ENCODE measurements at places on chromosomes 1 and 21. TPM values are rescaled to one million over a fixed set of nuclear protein-coding genes. Genes with fewer than 3 reads are reported as not detected.

The WDR64 gene
- not detected for total RNA-seq

The SIM2 gene
- not detected for total RNA-seq

The POMGNT1 gene
- 122 TPM for total RNA-seq

The A3GALT2 gene
- not detected for total RNA-seq

The FCN3 gene
- 13.2 TPM for total RNA-seq

The OLFML2B gene
- total RNA-seq, result 79.7 TPM

The AQP10 gene
- not detected for total RNA-seq

The RBP7 gene
- 119 TPM for total RNA-seq

The PLPP3 gene
- total RNA-seq, result 87.7 TPM

The PADI2 gene
- total RNA-seq, result 0.21 TPM

The CYYR1 gene
- total RNA-seq, result 29.6 TPM

The KIAA1614 gene
- total RNA-seq, result 21.9 TPM

The ACTL8 gene
- not detected for total RNA-seq

The S100A7A gene
- total RNA-seq, result not detected

The CHRM3 gene
- total RNA-seq, result 0.85 TPM

The UBE2J2 gene
- total RNA-seq, result 25.2 TPM

The HES5 gene
- total RNA-seq, result not detected

The VHLL gene
- not detected for total RNA-seq

The GPR157 gene
- 7.1 TPM for total RNA-seq

The HPDL gene
- not detected for total RNA-seq

The CYP4Z1 gene
- total RNA-seq, result 4.8 TPM

The CASP9 gene
- 15.5 TPM for total RNA-seq

The CFHR2 gene
- total RNA-seq, result not detected

The KCNJ15 gene
- total RNA-seq, result 17.5 TPM

The CFHR3 gene
- not detected for total RNA-seq

The SH2D5 gene
- not detected for total RNA-seq

The SH3BGR gene
- not detected for total RNA-seq

The KCNH1 gene
- total RNA-seq, result not detected

The S100A7 gene
- not detected for total RNA-seq

The ATXN7L2 gene
- total RNA-seq, result 5.9 TPM

The FAM151A gene
- total RNA-seq, result not detected

The ADAMTS4 gene
- 109 TPM for total RNA-seq

The CRP gene
- 3.8 TPM for total RNA-seq

The CRNN gene
- 0.21 TPM for total RNA-seq

The CHD1L gene
- 8.0 TPM for total RNA-seq

The UCHL5 gene
- total RNA-seq, result 4.2 TPM

The TMCC2 gene
- total RNA-seq, result 5.2 TPM

The HEYL gene
- total RNA-seq, result 34.0 TPM

The RAB3B gene
- total RNA-seq, result not detected

The PLA2G2F gene
- not detected for total RNA-seq

The CD52 gene
- not detected for total RNA-seq

The DNAJC28 gene
- 1.5 TPM for total RNA-seq

The FCRLA gene
- not detected for total RNA-seq

The C1orf210 gene
- total RNA-seq, result not detected

The SMYD3 gene
- 0.32 TPM for total RNA-seq

The KIF2C gene
- total RNA-seq, result 0.53 TPM

The GBP3 gene
- total RNA-seq, result 28.5 TPM

The GUCA2B gene
- total RNA-seq, result not detected

The TLR5 gene
- 3.9 TPM for total RNA-seq

The SPRR3 gene
- 0.53 TPM for total RNA-seq

The CA6 gene
- total RNA-seq, result not detected

The CD84 gene
- total RNA-seq, result 1.1 TPM

The OR2T29 gene
- not detected for total RNA-seq

The ZYG11B gene
- 17.5 TPM for total RNA-seq

The RGS16 gene
- total RNA-seq, result 8.1 TPM

The HCRTR1 gene
- total RNA-seq, result not detected

The CDCA8 gene
- total RNA-seq, result 0.75 TPM

The NUP210L gene
- not detected for total RNA-seq

The CFAP74 gene
- not detected for total RNA-seq
